HT1080 (cell line): ENCODE measurements at places on chromosomes 1 and 21.

DNA sequence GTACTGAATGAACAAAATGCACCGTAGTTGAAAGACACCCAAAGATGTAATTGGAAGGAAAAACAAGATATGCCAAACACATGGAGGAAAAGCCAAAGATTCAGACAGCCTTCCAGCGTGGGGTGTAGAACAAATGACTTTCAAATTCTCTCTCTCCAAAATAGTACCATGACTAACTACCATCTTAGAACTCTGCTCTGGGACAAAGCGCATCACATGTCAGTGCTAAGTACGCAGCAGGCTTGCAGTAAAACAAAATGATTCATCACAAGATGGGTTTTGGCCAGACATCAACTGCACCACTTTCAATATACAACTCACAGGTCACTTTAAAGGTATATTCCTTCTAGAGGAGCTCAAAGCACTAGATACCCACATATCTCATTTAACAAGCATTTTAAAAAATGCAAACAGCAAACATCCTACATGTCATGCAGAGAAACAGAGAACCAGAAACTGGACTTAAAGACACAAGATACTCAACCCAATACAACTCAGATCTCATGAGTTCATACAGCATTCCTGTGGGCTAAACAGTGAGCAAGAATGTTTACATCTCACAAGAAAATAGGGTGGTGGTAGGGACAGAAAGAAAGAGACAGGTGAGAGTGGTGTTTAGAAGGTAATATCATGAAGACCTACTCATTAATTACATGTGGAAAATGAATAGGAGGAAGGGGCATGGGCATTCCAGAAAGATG, 75.7 kb downstream of the BCAR3 start:
- peak; percentile 92 for DNase-seq

- no peak for DNase-seq
Observed at GRCh38 chr1:108080448-108080847, 115.5 kb upstream of the VAV3 start.

DNA sequence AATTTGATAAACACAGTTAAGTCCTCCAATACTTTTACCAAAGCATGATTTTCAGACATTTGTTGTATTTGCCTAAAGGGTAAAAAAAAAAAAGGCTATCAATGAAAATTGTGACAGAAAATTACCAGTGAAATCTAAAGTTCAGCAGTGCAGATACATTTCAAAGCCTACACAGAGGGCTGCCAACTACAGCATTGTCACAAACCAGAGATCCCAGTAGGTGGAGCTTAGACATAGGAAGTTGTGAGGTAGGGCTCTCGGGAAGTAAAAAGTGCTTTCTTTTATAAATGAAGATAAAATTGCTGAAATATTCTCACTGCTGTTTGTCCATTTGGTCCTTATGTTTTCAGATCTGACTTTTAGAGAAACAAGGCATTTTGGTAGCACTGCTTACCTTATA, 123.0 kb downstream of the DYRK1A start:
- no peak for DNase-seq

DNA sequence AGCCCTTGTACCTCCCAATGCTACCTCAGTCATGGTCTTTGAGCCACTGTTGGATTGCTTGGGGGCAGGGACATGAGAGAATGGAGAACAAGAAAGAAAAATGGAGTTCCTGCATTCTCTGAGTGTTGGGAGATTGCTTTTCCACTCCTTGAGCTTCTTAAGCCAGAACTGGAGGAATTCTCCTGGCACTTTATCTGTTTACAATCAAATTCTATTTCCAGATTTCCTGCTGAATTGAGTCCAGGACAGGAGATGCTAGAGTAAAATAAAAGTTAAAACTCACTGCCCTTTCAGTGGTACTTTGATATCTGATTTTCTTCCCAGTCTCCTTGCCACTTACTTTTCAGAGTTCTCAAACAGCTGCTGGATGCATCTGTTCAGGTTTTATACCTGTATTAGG, 24.4 kb upstream of the DEPDC1 start:
- no peak for DNase-seq

DNA sequence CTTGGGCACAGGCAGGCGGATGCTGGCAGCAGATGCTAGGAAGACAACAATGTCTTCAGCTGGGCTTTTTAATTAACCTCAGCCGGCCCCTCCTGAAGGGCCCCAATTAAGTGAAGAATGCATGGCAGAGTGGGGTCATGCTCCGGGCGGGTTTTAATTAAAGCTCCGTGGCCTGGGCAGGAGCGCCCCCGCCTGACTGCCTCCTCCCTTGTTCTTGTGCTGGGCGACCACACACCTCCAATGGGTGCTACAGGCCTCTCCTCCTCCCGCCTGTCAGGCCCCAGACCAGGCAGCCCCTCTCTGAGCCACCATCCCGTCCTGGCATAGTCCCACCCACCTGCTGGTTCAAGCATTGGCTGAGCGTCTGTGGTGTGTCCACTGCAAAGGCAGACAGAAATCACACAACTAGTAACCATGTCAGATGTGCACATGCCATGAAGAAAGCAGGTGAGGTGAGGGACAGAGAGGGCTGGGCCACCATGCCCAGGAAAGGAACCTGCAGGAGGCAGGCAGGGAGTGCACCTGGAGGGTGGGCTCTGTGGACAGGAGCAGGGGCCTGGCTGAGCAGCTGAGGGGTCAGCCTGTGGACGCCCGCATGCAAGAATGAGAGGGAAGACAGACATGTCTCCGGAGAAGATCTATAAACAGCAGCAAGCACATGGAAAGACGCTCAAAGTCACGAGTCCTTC, 8.5 kb upstream of the ARF1 start:
- peak; percentile 33 for DNase-seq

DNA sequence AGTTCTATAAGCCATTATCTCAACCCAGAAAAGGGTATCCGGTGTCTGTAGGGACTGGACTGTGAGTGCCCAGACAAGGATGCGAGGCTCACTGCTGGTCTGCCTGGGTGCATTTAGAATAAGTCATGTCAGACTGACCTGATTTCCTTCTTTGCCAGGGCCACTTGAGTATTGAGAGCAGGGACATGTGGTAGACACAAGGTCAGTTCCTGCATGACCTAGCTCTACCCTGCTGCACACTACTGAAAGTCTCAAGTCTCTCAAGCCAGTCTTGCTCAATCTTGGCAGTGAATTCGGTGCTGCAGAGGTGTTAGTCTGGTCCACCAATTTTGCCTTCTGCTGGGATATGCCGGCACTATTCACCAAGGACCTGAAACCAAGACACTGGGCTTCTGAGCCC, 180.1 kb downstream of the C1orf94 start:
- DNase-seq = no peak

- no peak for DNase-seq
Observed at GRCh38 chr1:156550346-156550745, 22.0 kb downstream of the IQGAP3 start.
